ENCODE measurements at places on chromosomes 7 and 10.

- no peak for DNase-seq
Observed at GRCh38 chr10:89846786-89847185, 145.4 kb downstream of the KIF20B start.

DNA sequence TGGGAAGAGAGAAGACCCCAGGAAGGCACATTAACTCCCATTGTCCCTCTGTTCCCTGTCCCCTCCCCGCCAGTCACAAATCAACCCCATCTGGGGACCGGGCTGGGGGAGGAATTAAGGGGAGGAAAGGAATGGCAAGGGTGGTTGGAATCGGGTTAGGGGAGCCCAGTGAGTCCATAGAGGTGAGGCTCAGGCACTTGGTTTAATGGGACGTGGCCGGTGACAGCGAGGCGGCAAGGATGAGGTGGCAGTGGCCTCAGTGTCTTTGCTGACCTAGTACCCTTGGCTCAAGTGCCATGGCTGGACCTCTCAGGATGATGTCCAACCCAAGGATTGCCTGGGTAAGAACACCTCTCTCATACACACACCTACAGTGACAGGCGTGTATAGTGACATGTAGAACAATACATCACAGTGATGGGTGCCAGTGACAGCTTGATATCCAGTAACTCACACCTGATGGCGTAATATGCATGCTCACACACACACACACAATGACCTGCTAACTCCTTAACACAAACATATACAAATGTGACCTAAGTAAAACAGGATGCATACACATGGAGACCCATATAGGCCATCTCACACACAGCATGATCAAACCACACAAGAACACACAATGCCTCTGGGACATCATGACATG, 12.3 kb downstream of the KCNIP2 start:
- DNase-seq, result no peak

DNA sequence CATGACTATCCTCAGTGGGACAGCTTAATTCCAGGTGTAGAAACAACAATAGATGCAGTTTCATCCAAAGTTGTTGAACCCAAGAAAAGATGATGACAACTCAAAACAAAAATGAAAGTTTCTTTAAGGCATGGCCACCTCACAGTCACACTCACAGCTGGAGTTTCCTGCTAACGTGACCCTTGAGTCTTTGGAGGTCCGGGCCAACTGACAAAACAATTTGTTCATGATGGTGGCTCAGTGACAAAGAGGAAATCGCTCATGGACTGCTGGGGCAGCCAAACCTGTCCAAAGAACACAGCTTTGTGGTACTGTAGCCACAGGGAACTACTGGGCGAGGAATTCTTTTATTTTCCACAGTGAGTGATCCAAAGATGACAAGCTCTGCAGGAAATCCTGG, 96.0 kb upstream of the JCAD start:
- no peak for DNase-seq

DNA sequence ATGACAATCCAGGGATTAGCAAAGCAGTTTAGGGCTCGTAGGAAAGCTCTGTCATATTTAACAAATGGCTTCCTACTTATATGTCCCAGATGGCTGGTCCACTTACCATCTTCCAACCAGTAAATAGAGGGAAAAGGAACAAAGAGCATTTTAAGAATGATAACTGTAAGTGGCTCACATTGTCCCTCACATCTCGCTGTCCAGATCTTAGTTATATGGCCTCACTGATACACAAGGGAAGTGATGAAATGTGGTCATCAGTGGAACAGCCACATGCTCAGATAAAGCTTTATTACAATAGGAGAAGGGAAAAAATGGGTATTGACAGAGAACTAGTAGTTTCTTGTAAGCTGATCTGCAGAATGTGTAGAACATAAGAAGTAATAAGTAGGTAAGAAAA, 35.8 kb downstream of the IQUB start:
- no peak for DNase-seq

- no peak for DNase-seq
Observed at GRCh38 chr7:134770676-134771075, 8.8 kb upstream of the CALD1 start.

Measured in HEK293T (cell line).